ENCODE measurements at places on chromosomes 4 and X. TPM values are rescaled to one million over a fixed set of nuclear protein-coding genes. Genes with fewer than 3 reads are reported as not detected.

Gene SRPX2
- 50.6 TPM for total RNA-seq

Gene GABRB1
- not detected for total RNA-seq

Gene FAT4
- 9.8 TPM for total RNA-seq

Gene GPR50
- total RNA-seq = not detected

GRCh38 chrX:154374313-154375155 is at the start of gene FLNA:
Gene FLNA, minus strand, starts transcription at chrX:154374634. Its CDS starts 3,389 bp downstream, at chrX:154371245.
- no peak for DNase-seq

DNA sequence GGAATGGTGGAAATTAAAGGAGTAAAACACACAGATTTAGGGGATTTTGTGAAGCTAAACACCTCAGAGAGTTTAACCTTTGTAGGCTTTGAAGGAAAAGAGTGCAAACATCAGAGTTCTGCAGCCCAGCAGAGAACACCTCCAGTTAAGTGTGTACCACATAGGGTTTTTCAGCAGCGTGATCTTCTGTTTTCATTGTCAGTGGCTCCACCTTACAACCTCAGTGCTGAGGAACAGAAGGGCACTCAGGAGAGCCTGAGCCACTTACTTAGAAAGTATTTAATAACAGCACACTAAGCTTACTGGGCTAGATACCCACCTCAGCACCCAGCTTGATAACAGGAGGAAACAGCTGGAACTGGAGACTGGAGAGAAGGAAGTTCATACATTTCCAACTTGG is 2.0 kb upstream of the FBXW7 start:
- DNase-seq = no peak

DNA sequence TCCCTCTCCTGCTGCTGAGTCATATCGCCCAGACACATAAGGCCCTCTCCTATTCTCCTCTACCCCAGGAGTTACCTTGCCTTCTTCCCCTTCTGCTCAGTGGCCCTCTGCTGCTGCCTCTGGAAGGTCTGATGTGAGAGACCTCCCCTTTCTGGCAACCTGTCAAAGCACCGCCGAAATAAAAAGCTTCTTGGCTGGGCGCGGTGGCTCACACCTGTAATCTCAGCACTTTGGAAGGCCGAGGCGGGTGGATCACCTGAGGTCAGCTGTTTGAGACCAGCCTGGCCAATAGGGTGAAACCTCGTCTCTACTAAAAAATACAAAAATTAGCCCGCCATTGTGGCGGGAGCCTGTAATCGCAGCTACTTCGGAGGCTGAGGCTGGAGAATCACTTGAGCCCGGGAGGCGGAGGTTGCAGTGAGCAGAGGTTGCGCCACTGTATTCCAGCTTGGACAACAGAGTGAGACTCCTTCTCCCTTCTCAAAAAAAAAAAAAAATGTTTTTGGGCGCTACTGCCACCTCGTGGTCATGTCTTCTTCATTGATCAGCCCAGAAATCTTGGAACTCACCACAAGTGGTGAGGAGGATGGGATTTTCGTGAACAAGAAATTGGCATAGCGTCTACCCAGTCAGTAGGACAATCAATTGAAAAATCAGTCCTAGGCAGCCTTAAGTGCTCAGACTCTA is 8.6 kb upstream of the ZXDA start:
- no peak for DNase-seq

DNA sequence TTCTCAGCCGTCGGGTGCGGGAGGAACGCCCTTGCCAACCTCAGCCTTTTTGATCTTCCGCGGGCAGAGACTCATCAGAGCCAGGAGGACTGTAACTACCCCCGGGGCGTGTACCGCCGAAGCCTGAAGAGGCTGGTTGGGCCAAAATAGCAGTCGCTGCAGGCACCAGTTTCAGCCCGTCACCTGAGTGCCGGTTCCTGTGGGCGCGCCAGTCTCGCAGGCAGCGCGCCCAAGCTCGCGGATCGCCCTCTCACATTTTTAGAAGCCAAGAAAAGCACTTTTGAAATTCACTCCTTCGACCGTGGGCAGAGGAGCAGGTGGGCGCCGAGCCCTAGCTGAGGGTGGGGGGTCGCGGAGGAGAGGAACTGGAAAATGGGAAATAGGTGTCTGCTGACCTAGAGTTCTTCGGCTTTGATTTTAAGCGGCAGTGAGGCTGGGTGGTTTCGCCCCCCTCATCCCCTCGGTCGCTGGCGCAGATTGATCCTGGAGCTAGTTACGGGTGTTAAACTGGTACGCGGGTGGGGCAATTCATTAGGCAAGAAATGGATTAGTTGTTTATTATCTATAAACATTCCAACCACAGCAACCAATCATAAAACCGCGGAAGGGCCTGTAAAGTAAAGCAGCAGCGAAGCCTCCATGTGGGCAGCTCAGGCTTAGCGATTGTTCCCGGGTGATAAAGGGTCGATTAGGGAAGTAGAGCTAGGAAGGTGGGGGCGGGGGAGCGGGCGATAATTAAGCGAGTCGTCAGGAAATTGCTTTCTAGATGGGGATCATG is 69.2 kb downstream of the FBXO8 start:
- no peak for DNase-seq

GRCh38 chrX:132022967-132023895 is at the start of gene STK26:
Gene STK26, plus strand, starts transcription at chrX:132023302. Its CDS starts 316 bp downstream, at chrX:132023618.
- no peak for DNase-seq

DNA sequence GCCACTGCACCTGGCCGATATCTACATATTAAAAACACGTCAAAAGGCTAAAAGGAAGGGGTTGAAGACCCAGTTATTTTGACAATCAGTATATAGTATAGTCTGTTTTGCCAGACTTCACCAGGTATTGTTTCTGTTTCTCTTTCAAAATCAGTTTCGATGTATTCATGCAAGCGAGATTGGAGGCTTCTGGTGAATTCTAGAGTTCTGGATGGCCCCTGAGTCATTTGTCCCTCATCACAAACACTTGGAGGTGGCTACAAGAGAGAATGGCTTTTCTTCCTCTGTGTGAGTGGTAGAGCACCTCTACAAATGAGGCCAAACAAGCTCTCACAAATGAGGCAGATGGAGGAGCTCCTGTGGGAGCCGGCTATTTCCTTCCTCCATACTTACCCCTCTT is 68.6 kb upstream of the ADGRG2 start:
- no peak for DNase-seq

GRCh38 chr4:1360423-1361283 is 13.6 kb downstream of the UVSSA start:
- DNase-seq = no peak
